NCI-H748 treated with DMSO at 0.1 percent for 48 hours (cell line): ENCODE measurements at places on chromosomes 11 and 22.

DNA sequence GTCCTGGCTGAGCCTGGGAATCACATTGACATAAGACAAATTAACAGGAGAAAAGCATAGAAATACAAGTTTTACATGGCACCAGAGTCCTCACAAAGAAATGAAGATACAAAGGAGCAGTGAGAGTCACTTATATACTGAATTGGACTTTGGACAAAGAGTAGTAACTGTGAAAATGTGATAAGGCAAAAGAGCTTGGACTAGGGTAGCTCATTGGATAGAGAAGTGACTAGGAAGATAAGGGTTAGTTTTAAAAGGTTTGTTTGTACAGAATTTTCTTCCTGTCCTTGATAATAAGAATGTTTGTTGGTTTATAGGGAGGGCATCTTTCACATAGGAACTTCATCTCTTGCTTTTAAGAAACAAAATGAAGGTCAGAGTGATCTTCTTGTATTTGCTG is 17.9 kb upstream of the NUCB2 start:
- DNase-seq = no peak

GRCh38 chr11:121152764-121153163 is 51.7 kb downstream of the TECTA start:
- peak; percentile 45 for DNase-seq

GRCh38 chr22:44701824-44702478 is at the start of gene PRR5:
PRR5 (plus strand) TSS chr22:44702204; CDS start chr22:44702475, 271 bp downstream.
- peak; percentile 21 for DNase-seq

GRCh38 chr11:74672956-74673692 is 58.1 kb downstream of the CHRDL2 start:
- no peak for DNase-seq

GRCh38 chr11:124667601-124668000 is 5.9 kb downstream of the SIAE start:
- no peak for DNase-seq

- no peak for DNase-seq
Measured at GRCh38 chr11:119189393-119189792, 4.1 kb downstream of the NHERF4 start.

GRCh38 chr11:111456086-111456858 is 55.9 kb downstream of the BTG4 start:
- no peak for DNase-seq

- DNase-seq = no peak
Measured at GRCh38 chr22:27106985-27107384, 449.6 kb downstream of the MIAT start.

DNA sequence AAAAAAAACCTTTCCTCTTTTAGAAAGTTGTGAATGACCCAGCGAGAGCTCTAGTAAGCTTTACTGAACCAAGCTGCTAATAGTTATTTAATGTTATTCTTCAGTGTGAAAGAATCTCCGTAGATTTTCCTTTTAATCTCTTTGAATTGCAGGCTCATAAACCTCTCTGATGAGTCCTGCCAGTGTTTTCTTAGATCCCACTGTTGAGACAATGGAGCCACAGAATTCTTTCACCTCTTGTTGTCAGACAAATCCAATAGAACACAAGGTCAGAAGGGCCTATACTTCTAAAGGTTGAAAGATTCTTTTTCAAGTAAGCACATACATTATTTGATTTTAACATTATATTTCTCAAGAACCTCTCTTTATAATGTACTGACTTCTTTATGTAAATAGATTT is 52.2 kb downstream of the DNAJC24 start:
- no peak for DNase-seq

- DNase-seq = no peak
Measured at GRCh38 chr11:61328351-61328750, 4.6 kb downstream of the DDB1 start.

GRCh38 chr22:35997438-35997837 is 31.2 kb downstream of the RBFOX2 start:
- DNase-seq = no peak

DNA sequence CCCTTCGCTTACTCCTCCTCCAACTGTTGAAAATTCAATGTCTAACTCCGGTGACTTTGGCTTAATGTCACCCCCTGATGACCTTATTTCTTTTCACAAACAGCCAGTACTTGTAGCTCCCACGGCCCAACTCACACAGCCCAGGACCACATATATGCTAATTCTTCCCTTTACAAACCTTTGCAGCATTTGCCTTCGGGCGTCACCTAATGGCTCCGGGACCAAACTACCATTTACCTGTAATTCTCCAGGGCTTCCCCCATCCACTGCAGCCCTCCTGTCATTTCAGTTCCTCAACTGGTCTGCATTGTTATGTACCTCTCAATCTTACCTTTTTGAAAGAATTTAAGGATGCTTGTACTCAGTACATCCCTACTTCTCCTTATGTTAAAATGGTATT is 29.8 kb upstream of the OR56B4 start:
- no peak for DNase-seq

DNA sequence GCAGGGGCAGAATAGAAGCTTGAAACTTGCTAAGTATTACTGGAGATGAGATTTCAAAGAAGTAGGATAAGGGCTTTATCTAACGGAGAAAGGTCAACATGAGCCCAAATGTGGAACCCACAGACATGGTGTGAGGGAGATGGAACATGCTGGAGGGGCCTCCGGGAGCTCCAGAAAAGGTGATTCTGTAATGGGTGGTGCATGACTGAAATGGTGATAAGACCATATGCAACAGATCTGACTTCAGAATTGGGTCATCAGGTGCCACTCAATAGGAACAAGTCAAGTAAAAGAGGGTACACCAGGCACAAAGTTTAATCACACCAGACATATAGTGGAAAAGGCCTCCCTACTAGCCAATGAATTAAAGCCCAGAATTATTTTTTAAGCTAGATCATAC is 7.9 kb upstream of the CEP295 start:
- DNase-seq = no peak

GRCh38 chr11:120432056-120433018 is 79.2 kb upstream of the GRIK4 start:
- DNase-seq = no peak

DNA sequence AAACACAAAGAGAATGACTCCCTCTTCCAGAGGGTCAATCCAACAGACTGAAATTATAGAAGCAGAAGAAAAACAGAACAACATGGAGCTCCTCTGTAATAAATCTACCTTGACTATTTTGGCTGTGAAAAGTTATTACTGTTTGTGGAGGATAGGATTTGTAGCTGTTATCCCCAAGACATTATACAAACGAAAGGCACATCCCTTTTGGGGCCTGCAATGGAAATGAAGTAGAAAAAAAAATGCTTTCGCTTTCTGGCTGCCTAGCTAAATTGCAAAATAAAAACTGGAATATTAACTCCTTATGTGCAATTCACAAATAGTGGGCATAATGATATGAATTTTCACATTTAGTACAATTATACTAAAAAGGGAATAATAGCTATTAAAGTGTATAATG is 123.8 kb upstream of the CCDC179 start:
- DNase-seq = no peak

GRCh38 chr11:64004590-64004984 is 18.3 kb downstream of the OTUB1 start:
- no peak for DNase-seq

- DNase-seq = no peak
Measured at GRCh38 chr11:100910808-100911207, 218.8 kb downstream of the PGR start.

GRCh38 chr22:43168471-43169309 is 17.3 kb downstream of the TSPO start:
- DNase-seq = no peak
